Caki2 (cell line): ENCODE measurements at places on chromosomes 16 and 17. TPM values are rescaled to one million over a fixed set of nuclear protein-coding genes. Genes with fewer than 3 reads are reported as not detected.

KRTAP1-1 gene
- total RNA-seq = not detected in 2 replicates

DNA sequence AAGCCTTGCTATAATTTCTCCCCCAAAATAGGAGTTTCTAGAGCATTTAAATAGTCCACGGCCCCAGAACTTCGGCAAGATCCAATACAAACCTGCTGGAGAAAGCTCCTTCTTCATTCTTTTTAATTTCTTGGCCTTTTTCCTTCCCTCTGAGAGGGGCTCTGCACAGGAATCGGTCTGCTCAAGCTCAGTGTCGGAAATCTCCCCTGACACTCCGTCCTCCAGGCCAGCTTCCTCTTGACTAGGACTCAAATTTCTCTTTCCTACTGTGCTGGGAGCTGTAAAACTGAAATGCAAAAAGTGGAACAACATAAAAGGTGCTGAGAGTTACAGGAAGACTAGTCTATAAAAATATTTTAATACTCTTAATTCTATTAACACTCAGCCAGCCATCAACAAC is 183.3 kb downstream of the PARN start:
- DNase-seq = no peak

DNA sequence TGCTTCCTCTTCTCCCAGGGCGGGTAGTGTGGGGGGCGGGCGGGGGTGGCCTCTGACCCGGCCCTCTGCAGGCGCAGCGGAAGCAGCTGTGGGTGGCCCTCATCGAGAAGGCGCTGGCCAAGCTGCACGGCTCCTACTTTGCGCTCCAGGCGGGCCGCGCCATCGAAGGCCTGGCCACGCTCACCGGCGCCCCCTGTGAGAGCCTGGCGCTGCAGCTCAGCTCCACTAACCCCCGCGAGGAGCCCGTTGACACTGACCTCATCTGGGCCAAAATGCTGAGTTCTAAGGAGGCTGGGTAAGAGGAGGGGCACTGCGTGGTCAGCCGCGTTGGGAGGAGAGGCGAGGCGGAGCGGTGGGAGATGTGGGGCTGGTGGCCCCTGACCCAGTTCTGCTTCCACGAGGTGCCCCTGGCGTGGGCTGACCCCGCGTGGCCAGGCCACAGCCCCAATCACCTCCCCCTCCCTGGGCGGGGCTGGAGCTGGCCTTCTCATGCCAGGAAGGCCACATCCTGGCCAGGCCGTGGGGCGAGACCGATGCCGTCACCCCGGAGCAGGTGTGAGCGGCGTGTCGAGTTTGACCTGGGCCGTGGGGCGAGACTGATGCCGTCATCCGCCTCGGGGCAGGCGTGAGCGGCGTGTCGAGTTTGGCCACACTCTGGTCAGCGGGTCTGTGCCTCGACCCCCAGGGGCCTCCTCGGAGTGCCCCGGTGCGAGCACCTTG is 10.5 kb upstream of the PRR35 start:
- no peak for DNase-seq

DNA sequence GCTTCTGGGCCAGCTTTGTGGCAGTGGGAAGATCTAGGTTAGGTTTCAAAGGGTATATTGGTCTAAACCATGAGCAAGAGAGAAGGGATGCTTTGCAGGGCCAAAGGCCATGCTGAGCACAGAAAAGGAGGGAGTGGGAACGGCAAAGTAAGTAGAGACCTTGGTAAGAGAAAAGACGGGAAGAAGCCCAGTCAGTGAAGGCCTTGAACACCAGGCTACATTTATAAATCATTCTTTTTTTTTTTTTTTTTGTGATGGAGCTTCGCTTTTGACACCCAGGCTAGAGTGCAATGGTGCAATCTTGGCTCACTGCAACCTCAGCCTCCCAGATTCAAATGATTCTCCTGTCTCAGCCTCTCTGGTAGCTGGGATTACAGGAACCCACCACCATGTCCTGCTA is 18.1 kb downstream of the TOM1L2 start:
- no peak for DNase-seq

GRCh38 chr17:58363457-58364185 is 11.6 kb upstream of the SUPT4H1 start:
- no peak for DNase-seq
